Natural killer cell treated with Interleukin-12 subunit alpha and Interleukin-12 subunit beta and Interleukin-15 and Interleukin-18, amount 100 ng/mL, for 72 hours (primary cell): ENCODE measurements at places on chromosomes 7 and 10.

DNA sequence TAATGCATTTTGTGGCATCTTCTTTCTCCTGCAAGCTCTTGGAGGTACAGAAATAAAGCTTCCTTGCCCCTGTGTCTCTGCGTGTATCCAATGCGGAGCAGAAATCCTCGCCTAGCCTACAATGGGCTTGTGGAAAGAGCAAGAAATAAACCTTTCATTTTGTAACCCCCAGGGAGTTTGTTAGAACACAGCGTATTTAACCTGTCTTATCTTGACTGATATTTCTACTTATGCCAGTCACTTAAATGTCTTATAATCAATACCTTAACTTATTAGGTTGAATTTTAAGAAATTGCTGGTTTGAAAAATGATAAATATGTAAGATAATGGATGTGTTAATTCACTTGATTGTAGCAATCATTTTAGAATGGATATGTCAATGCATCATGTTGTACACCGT lies 629.8 kb upstream of the IGFBP3 start:
- no peaks in the 10 kb centered on the region for H3K4me1 ChIP-seq
- H3K36me3 ChIP-seq, result no peaks in the 10 kb centered on the region
- H3K27ac ChIP-seq, result no peak overlapping the region
- no peak for DNase-seq

DNA sequence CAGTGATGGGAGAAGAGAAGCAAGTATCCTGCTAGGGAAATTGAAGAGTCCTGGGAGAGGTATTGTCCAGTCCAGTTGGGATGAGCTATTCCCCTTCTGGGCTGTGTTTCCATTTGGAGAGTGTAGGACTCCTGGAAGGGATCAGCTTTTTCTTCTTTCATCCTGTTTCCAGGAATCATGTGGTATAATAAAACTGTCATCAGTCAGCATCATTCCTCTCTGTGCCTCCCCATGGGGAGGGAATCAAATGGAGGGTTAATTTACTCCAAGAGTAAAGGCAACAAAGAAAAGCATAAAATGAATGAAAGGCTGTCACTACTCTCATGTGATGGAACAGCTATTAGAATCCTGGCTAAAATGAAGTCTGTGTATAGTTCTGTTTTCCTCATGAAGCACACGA lies 429.9 kb downstream of the SORCS3 start:
- no peak overlapping the region for H3K4me3 ChIP-seq
- DNase-seq, result no peak
- H3K4me1 ChIP-seq, result no peaks in the 10 kb centered on the region
- H3K27ac ChIP-seq, result no peak overlapping the region
- H3K36me3 ChIP-seq, result no peaks in the 10 kb centered on the region
- no peaks in the 10 kb centered on the region for H3K27me3 ChIP-seq

GRCh38 chr7:112708236-112708635 lies 82.0 kb downstream of the TMEM168 start:
- DNase-seq, result no peak
- H3K4me1 ChIP-seq, result no peaks in the 10 kb centered on the region
- H3K27me3 ChIP-seq, result peaks cover 23% of the 10 kb centered on the region
- H3K4me3 ChIP-seq, result no peak overlapping the region
- no peaks in the 10 kb centered on the region for H3K36me3 ChIP-seq

DNA sequence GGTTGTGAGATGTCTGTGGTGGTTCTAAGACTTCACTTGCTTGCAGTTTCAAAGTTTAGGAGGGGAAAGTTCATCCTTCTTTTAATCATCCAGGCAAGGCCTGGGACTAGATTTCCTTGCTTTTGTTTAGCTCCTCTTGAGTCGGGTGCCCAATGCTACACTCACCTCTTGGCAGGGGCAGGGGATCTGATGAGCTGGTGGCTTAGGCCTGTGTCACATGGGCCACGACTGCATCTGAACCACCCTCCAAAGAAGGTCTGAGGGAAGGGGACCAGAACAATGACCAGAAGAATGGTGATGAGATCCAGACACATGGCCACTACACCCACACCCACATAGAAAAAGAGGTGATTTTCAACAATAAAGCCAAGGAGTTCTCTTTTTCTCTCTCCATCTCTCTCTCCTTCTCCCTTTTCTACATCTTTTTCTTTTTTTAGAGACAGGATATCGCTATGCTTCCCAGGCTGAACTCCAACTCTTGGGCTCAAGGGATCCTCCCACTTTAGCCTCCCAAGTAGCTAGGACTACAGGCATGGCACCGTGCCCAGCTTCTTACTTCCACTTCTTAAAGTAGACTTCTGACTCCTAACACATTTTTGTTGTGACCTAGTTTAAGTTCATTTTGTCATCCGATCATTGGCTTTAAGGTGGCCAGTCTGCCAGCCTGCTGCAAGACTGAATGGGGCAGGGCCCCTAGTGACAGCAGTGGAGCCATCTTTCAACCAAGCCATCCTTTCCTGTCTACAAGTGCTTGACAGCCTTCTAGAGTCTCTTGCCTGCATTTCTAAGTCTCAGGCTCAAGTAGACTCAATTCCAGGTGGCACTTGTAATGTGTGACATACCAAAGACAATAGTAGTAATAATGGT lies 350.9 kb downstream of the RNLS start:
- H3K36me3 ChIP-seq, result peaks cover 5% of the 10 kb centered on the region
- H3K27me3 ChIP-seq, result peaks cover 9% of the 10 kb centered on the region
- no peaks in the 10 kb centered on the region for H3K4me1 ChIP-seq
- no peak for DNase-seq
- H3K27ac ChIP-seq, result no peak overlapping the region

GRCh38 chr10:48511875-48512231 lies 93.0 kb downstream of the ARHGAP22 start:
- H3K4me3 ChIP-seq, result no peak overlapping the region
- DNase-seq, result no peak
- H3K27ac ChIP-seq, result no peak overlapping the region
- H3K27me3 ChIP-seq, result peaks cover 10% of the 10 kb centered on the region

DNA sequence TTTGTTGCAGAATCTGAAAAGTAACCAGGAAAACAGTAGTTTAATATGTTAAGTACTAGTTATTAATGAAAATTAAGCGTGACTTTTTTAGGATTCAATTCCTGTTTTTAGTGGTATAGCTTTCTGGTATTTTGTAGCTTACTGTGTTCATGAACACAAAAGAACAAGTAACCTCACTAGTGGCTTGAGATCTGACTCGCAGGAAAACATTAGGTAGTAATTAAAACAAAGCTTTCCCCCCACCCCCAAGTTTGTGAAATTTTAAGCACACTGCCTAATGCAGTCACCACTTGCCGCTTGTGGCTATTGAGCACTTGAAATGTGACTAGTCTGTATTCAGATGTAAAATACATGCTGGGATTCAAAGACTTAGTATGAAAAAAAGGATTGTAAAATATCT lies 102.5 kb upstream of the RPA3 start:
- peaks cover 9% of the 10 kb centered on the region for H3K36me3 ChIP-seq
- no peak for DNase-seq
- peaks cover 29% of the 10 kb centered on the region for H3K4me1 ChIP-seq

DNA sequence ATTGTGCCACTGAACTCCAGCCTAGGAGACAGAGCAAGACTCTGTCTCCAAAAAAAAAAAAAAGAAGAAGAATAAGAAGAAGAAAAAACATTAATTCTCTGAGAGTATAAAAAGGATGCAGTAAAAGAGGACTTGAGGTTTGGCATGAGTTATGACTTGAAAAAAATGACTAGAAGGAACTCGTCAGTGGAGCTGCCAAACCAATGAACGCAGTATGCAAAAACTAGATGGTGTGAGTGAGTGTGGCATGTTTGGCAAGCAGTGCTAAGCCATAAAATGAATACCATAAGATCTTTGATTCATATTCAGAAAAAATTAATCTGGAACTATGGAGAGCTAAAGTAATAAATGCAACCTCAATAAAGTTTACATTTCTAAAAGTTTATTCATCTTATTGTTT lies 68.6 kb upstream of the MEOX2 start:
- H3K4me1 ChIP-seq, result no peaks in the 10 kb centered on the region
- no peak overlapping the region for H3K4me3 ChIP-seq
- no peak overlapping the region for H3K27ac ChIP-seq
- H3K36me3 ChIP-seq, result no peaks in the 10 kb centered on the region
- no peaks in the 10 kb centered on the region for H3K27me3 ChIP-seq

DNA sequence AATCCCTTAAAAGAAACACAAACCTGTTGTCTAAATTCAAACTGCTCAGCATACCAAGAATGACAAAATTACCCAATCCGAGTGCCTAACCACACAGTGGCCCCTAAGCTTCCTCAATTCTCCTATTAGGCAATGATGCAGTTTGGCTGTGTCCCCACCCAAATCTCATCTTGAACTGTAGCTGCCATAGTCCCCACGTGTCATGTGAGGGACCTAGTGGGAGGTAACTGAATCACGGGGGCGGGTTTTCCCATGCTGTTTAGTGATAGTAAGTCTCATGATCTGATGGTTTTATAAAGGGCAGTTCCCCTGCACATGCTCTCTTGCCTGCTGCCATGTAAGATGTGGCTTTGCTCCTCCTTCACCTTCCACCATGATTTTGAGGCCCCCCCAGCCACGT lies 21.9 kb downstream of the PSAP start:
- peaks cover 23% of the 10 kb centered on the region for H3K4me1 ChIP-seq
- peaks cover 7% of the 10 kb centered on the region for H3K36me3 ChIP-seq
- no peak overlapping the region for H3K4me3 ChIP-seq
- no peak overlapping the region for H3K27ac ChIP-seq

- H3K36me3 ChIP-seq, result no peaks in the 10 kb centered on the region
- H3K27ac ChIP-seq, result no peak overlapping the region
- H3K4me3 ChIP-seq, result no peak overlapping the region
- no peak for DNase-seq
- H3K27me3 ChIP-seq, result peaks cover 3% of the 10 kb centered on the region
- no peaks in the 10 kb centered on the region for H3K4me1 ChIP-seq
Measured at GRCh38 chr10:15027741-15028140, 16.0 kb upstream of the OLAH start.
